ENCODE measurements at places on chromosomes 3 and 15.

- DNase-seq = no peak
Observed at GRCh38 chr15:52139599-52140462, 27.3 kb upstream of the BCL2L10 start.

DNA sequence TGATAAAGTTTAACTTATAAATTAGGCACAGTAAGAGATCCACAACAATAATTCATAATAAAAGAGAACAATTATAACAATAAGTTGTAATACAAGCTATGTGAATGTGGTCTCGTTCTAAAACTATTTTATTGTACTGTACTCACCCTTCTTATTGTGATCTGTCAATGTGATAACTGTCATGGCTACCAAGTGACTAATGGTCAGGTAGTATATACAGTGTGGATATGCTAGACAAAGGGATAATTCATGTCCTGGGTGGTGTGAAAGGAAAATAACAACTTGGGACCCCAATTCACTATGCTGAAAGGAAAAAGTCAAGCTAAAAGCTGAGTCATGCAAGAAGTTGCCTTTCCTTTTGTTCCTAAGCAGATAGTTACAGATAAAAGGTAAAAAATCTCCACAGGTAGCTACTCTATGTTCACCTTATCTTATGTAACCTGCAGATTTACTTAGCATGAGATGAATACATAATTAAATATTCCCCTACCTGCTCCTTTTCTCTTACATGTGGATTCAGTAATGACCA, 10.7 kb upstream of the CYP8B1 start:
- no peak for DNase-seq

GRCh38 chr3:140180603-140181002, 245.6 kb downstream of the CLSTN2 start:
- DNase-seq = no peak

GRCh38 chr3:49238274-49239127, 38.5 kb downstream of the C3orf62 start:
- DNase-seq = no peak

DNA sequence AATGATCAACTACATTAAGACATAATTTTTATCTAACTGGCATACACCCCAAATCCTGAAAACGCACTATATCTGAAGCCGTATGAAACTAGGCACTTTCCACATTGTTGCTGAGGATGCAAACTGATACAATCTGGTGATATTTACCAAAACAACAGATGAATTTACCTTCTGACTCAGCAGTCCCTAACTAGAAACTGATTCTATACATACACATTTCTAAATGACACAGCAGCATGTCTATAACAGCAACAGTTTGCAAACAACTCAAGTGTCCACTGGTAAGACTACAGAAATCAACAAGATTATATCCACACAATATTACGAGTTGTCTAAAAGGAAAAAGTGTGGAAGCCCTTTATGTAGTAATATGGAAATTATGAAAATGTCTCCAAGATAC, 22.9 kb downstream of the SECISBP2L start:
- DNase-seq = no peak
